Muscle of leg (tissue), 16 donors: ENCODE measurements at places on chromosomes 7 and 10. TPM values are rescaled to one million over a fixed set of nuclear protein-coding genes. Genes with fewer than 3 reads are reported as not detected.

PI4K2A gene
- 6.7 TPM for total RNA-seq

SRRM3 gene
- total RNA-seq: 0.31 TPM

ORAI2 gene
- 7.0 TPM for total RNA-seq

FAM131B gene
- total RNA-seq: 1.4 TPM

GPR26 gene
- not detected for total RNA-seq

DNA sequence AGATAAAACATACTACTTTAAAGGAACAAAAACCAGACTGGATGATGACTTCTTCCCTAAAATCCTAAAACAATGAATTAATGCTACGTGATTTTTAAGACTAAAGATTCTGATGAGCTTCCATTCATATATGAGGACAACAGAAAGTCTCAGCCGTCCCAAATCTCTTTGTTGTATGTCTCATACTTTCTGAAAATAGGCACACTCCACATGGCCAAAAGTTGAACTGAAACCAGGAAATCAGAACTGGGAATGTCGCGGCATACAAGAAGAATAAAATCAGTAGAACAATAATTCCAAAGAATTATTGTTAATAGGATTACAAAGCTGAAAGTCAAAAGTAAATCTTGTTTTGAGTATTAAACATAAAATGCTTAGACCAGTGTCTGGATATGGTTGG, 195.4 kb upstream of the GHITM start:
- no peaks in the 10 kb centered on the region for H3K27me3 ChIP-seq
- H3K27ac ChIP-seq: no peak overlapping the region
- H3K4me1 ChIP-seq: no peaks in the 10 kb centered on the region
- no peaks in the 10 kb centered on the region for H3K36me3 ChIP-seq
- no peak for DNase-seq

GRCh38 chr10:13038391-13038790, 36.9 kb upstream of the CCDC3 start:
- no peak overlapping the region for H3K4me3 ChIP-seq
- no peaks in the 10 kb centered on the region for H3K36me3 ChIP-seq
- H3K4me1 ChIP-seq: no peaks in the 10 kb centered on the region

DNA sequence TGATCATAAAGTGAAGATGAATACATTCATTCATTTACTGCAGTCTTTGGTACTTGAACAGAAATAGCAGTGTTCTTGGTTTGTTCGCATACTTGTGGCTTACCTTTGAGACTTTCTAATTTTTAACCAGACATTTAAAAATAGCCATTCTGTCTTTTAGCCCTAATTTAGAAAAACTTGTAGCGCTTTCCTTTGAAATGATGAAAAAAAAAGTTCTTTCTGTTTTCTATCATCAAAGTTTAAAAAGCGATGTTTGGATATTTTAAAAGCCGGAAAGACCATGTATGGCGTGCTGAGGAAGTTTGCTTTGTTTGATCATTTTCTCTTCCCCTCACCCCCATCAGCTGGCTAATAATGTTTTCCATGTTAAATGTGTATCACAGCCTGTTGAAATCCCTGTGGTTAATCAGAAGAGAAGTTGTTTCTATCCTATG, 116.3 kb downstream of the CUX1 start:
- no peak overlapping the region for H3K4me3 ChIP-seq
- H3K36me3 ChIP-seq: no peaks in the 10 kb centered on the region
- no peak overlapping the region for H3K27ac ChIP-seq
- H3K27me3 ChIP-seq: no peaks in the 10 kb centered on the region

DNA sequence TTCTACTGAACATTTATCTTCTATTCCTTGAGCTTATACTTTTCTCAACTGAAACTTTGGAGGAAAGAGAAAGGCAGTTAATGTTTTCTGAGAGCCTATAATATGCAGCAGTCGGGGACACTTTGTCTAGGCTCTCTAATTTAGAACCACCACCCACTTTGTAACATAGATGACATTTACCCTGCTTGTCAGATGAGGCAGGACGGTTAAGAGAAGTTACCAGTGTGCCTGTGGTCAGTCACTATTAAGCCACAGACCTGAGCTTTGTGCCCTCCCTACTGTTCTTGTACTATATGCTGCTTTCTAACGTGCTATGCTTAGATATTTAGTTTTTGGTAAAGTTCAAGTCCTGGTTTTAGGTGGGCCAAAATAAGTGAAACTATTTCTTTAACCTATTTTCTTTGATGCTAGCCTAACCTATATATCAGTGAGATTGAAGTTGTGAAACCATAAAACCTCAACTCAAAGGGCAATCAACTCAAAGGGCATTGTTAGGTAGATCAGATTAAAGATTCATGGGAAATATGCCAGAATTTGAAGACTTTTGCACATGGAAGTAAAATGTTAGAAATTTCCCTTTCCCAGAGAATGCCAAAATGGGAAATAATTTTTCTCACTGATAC, 156.5 kb upstream of the AGR3 start:
- no peaks in the 10 kb centered on the region for H3K27me3 ChIP-seq
- H3K36me3 ChIP-seq: no peaks in the 10 kb centered on the region
- no peak for DNase-seq
- no peak overlapping the region for H3K4me3 ChIP-seq

GRCh38 chr10:98331885-98332284, 63.9 kb upstream of the LOXL4 start:
- no peak for DNase-seq
- H3K4me3 ChIP-seq: no peak overlapping the region
- no peaks in the 10 kb centered on the region for H3K36me3 ChIP-seq
- peaks cover 11% of the 10 kb centered on the region for H3K27me3 ChIP-seq
- H3K27ac ChIP-seq: no peak overlapping the region

DNA sequence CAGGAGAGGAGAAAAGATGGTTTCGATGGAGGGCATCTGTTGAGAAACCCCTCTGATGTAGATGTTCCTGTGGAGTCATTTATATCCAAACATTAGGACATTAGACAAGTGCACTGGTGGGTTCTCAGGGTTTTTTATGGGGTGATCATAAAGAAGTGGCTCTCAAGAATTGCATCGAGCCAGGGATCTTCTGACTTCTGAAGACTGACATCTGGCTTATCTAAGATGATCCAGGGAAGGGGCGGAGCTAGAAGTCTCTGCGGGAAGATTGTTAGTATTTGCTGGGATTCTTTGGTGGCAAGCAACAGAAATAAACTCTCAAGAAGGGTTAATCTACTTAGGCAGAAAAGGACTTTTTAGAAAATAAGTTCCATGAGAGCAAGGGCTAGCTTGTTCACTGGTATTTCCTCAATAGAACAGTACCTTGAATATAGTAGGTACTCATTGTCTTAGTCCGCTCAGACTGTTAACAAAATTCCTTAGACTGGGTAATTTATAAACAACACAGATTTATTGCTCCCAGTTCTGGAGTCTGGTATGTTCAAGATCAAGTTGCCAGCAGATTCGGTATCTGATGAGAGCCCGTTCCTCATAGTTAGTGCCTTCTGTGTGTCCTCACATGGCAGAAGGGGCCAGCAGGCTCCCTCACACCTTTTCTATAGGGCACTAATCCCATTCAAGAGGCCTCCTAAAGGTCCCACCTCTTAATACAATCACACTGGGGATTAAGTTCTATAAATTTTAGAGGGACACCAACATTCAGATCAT, 28.5 kb upstream of the SYPL1 start:
- H3K4me1 ChIP-seq: peaks cover 26% of the 10 kb centered on the region
- no peak overlapping the region for H3K4me3 ChIP-seq
- no peak for DNase-seq
- H3K27ac ChIP-seq: peak overlapping the region; percentile 91

GRCh38 chr7:54663603-54664234, 95.3 kb downstream of the SEC61G start:
- peaks cover 8% of the 10 kb centered on the region for H3K4me1 ChIP-seq
- H3K27me3 ChIP-seq: peaks cover 27% of the 10 kb centered on the region
- H3K4me3 ChIP-seq: peak overlapping the region; percentile 42
- H3K36me3 ChIP-seq: no peaks in the 10 kb centered on the region
